ENCODE measurements at places on chromosomes 6 and 20. TPM values are rescaled to one million over a fixed set of nuclear protein-coding genes. Genes with fewer than 3 reads are reported as not detected.

GRCh38 chr6:45480752-45481415, 103.2 kb upstream of the SUPT3H start:
- DNase-seq = no peak

GRCh38 chr6:168284187-168284586, 35.4 kb downstream of the DACT2 start:
- no peak for DNase-seq

The TBX18 gene
- polyA plus RNA-seq = not detected

- no peak for DNase-seq
Measured at GRCh38 chr20:19017104-19017690, 195.2 kb upstream of the SLC24A3 start.

- DNase-seq = no peak
Measured at GRCh38 chr6:75491291-75491690, 2.3 kb downstream of the FILIP1 start.

DNA sequence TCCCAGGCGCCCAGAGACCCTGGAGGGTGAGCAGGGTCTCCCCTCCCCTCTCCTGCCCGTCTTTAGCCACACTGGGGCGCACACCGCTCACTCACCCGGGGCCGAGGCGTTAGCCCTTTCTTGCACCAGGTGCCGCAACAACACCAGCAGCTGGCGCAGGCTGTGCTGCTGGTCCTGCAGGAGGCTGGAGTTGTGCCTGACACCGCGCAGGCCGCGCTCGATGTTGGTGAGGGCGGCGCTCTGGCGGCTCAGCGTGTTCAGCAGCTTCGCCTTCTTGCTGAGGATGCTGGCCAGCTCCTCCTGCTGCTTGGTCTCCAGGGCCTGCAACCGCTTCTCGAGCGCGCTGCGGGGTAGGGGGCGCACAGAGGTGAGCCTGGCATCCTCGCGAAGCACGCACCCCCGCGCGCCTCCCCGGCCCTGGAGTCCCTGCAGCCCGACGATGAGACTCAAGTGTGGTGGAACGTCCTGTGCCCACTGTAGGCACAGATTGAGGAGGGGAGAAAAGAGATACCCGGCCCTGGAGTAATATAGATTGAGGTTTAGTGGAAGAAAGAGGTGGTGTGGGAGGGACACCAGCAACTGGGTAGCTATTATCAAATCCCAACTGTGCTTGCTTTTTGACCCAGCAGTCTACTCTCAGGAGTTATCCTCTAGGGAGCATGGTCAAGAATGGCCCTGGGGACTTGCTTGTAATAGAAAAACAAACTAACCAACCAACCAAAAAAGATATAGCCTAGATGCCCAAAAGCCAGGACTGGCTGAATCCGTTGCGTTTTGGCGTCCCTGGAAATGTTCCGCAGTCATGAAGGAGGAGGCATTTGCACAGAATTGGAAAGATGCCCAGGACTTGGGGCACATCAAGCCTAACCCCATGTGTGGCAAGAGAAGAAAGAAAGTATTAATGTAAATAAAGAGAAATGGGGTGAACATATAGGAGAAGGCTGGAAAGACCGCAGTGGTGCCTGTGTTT, 30.9 kb downstream of the ANGPT4 start:
- no peak for DNase-seq

DNA sequence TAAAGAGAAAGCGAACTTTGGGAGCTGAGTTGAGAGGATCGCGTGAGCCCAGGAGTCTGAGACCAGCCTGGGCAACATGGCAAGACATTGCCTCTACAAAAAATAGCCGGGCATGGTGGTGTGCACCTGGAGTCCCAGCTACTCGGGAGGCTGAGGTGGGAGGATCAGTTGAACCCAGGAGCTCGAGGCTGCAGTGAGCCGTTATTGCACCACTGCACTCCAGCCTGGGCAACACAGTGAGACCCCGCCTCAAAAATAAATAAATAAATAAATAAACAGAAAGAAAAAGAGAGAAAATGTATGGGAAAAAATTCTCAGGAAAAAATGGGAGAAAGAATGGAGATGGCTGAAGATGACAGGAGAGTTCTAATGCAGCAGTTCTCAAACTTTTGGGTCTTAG, 2.5 kb downstream of the C20orf202 start:
- no peak for DNase-seq

GRCh38 chr6:157285422-157285779, 37.9 kb downstream of the TMEM242 start:
- no peak for DNase-seq

DNA sequence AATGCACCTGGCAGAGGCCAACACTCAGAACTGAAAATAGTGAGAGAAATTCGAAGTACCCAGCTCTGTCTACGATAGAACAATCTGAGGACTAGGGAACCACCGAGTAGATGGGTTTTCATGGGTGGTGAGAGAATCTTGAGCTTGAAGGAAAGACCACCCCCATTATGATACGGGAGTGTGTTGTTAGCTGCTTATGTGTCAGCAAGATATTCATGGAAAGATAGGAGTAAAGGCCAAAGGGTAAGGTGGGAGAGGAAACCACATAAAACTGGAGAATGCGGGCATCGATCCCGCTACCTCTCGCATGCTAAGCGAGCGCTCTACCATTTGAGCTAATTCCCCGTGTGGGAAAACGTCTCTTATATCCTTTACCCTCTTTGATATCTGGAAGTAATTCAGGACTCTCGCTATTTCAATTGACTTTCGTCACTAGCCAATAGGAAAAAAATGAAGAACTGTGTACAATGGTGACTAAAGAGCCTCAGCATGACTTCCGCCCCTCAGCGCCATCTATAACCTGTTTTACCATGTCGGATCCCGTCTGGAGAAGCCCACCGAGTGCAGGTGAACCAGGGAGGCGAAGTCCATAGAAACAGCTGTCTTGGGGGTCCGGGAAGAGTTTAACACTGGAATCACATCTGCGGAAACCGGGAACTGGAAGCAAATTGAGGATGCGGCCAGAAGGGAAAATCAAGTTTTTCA, 25.0 kb upstream of the ABT1 start:
- peak; percentile 61 for DNase-seq

DNA sequence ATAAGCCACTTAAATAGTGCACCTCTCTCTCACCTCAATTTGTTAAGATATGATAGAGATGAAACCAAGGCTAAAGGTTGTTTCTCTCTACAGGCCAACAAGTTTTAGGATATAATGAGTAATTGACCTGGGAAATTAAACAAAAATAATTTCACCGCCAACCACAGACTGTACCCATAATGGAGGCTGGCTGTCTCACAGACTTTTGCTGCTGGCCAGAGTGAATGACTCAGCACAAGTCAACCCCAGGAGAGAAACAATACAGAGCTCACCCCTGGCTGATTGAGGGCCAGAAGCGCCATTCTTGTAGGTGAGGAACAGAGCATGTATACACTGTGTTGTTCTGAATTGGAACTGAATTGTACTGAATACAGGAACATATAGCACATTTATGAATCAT, 99.9 kb downstream of the CAP2 start:
- DNase-seq = no peak

The C20orf204 gene
- polyA plus RNA-seq = not detected

DNA sequence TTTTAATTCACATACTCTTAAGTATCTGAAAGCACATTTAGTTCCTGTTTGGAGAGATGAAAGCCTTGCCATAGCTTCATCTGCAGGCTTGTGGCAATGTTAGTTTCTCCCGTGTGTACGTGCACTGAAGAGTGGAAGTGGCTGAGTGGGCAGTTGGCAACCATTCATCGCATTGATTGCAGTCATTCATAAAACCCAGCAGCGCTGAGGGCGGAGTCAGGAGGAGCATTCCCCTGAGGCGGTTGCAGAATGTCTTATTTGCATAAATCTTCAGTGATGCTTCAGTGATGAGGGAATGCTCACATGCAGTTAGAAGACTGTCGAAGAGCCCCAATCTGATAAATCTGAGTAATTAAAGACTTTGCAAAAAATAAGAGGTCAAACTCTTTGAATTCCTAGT, 79.1 kb downstream of the RIMS1 start:
- no peak for DNase-seq

The GABRR2 gene
- polyA plus RNA-seq = not detected

The CPXM1 gene
- not detected for polyA plus RNA-seq

The TCP11 gene
- not detected for polyA plus RNA-seq

The STMN3 gene
- polyA plus RNA-seq = 2.9 TPM

The PROKR2 gene
- not detected for polyA plus RNA-seq

DNA sequence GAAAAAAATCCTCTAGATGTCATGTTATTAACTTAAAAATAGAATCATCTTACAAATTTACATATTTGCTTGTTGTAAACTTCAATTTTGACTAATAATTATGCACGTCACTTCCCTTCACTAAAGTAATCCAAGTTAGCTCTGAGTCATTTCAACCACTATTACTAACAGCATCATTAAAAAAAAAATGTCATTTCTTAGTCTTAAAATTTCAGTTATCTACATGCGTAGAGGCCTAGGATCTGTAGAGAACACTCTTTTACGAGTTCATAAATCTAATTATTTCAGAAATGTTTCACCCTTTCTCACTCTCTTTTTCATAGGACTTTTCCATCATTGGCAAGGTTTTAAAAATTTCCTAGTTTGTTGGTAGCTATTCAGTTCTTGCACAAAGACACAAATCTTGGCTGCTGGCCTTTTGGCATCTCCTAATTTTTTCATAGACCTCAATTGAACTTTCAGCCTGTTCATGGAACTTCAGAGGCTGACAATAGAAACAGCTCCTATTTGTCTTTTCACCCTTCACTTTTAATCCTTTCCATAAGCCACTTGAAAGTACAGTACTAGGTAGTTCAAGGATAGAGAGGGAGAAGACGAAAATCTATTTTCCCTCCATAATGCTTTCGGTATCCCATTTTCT, 61.5 kb downstream of the OGFRL1 start:
- no peak for DNase-seq

- no peak for DNase-seq
Measured at GRCh38 chr6:79042799-79043126, 35.3 kb downstream of the PHIP start.

DNA sequence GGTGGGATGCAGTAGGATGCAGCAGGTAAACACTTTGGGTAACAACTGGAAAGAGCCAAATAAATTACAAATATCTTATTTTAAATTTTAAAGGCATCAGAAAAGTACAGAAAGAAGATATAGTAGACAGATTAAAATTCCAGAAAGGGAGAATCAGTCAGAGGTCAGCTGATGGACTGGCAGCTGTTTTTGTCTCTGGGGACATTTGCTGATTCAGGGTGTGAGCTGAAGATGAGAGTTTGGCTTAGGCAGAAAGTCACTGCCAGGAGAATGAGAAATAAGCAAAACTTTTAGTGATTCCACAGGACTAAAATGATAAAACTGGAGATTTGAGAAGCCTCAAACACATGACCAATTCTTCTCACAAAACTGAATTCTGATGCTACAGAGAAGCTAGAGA, 39.5 kb downstream of the AHI1 start:
- no peak for DNase-seq

GRCh38 chr6:89371849-89372505, 19.5 kb upstream of the UBE2J1 start:
- DNase-seq = peak; percentile 80

The CLPSL1 gene
- not detected for polyA plus RNA-seq

The FAM50B gene
- polyA plus RNA-seq = 10.1 TPM

DNA sequence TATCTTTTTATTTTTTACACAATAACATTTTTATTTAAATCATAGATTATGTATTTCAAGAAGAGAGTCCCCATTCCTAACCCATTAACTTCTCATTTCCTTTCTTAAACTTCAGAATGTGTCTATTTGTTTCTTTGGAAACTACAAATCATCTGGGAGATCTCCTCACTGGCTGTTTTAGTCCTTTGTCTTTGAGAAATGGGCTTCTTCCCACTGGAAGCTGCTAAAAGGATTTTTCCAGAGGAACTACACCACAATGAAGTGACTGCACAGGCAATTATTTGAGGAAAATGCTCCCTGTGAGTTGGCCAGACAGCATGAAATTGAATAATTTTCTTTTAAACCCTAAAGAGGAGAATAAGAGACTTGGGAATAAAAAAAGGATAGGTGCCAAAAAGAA, 119.1 kb downstream of the TENT5A start:
- no peak for DNase-seq

DNA sequence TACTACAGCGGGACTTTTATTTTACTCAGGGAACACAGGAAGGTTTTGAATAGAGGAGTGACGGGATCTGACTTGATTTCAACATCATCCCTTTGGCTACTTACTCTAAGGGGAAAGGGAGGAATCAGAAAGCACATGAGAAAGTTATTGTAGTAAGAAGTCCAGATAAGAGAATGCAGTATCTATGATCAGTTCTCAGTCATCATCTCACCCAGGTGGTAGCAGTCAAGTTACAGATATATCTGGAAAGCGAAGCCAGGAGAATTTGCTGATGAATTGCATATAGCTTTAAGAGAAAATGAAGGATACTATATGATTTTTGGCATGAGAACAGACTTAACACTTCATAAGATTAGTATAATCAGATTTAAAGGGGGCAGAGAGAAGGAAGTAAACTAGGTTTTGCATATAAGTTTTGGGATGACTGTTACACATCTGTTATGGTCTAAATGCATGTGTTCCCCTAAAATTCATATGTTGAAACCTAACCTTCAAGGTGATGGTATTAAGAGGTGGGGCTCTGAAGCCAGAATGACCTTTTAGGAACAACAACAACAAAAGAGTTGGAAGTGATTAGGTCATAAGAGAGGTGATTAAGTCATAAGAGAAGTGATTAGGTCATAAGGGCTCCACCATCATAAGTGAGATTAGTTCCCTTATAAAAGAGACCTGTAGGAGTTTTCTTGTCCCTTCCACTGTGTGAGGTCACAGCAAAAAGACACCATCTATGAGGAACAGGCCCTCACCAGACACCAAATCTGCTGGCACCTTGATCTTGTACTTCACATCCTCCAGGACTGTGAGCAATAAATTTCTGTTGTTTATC, 6.7 kb downstream of the RAD21L1 start:
- DNase-seq = no peak

GRCh38 chr6:8628063-8628462, 192.7 kb upstream of the SLC35B3 start:
- no peak for DNase-seq

DNA sequence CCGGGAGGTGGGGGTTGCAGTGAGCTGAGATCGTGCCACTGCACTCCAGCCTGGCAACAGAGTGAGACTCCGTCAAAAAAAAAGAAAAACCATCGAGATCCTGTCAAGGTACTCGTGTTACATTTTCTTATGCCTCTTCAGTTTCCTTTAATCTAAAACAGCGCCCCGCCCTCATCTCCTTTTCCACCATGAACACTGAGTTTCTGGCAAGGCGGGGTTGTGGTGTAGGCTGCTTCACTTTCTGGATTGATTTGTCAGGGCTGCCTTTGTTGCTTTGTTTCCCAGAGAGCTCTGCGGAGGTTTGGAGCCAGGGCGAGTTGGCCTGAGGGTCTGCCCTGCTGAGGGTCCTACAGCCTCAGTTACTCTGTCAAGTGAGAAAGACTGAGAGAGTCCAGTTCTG, 8.9 kb downstream of the ITPR3 start:
- no peak for DNase-seq

- no peak for DNase-seq
Measured at GRCh38 chr20:63108247-63108646, 101.5 kb upstream of the BHLHE23 start.

Data from naive B cell (primary cell).